ENCODE measurements at places on chromosomes 2 and 18.
A peak's percentile ranks its signal among the peaks of the same experiment; 100 is the strongest.

DNA sequence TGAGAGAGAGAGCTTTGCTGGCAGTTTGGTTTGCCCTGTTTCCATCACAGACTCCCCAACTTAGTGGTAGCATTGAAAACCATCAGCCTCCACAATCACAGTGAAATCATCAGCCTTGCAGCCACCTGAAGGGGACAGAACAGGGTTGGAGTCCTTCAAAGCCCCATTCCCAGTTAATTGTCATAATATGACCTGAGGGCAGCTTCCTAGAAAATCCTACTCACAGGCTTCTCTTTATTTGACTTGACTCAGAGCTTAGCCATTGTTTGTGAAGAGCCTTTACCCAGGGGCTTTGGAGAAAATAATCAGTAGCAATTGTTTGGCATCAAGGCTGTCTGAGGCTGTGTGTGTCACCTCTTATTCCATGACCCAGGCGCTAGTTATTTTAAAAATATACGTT is 308.7 kb downstream of the CBLN2 start:
- no peak for DNase-seq

DNA sequence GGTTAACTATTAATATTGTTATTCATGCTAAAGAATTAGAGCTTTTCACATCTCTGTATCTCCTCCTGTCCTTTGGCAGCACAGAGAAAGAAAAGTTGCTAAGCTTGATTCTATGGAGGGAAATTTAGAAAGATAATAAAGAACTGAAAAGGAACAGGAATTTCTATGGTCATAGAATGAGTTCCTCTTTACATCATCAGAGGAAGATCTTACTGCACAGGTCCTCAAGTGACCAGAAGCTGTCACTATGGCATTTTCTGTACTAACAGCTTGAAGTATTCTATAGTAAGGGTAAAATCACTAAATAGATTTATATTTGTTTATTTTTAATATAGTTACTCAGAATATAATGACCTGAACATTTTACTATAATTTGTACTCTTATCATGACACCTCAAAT is 6.0 kb upstream of the PRKD3 start:
- no peak for DNase-seq

DNA sequence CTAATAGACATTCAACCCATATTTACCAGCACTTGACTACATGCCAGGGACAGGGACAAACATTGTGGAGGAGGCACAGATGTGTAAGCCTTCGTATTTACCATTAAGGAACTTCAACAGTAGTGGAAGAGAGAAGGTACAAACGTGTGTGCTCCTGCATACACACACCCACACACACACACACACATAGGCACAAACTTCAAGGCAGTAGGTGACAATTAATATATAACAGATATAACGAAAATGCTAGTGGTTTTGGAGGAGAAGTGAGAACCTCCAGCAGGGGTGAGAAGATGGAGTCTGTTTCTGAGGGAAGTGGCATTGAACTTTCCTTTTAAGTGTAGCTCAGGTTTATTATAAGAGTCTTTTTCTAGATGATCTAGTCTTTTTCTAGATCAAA is 231.1 kb downstream of the SETBP1 start:
- DNase-seq, result no peak

DNA sequence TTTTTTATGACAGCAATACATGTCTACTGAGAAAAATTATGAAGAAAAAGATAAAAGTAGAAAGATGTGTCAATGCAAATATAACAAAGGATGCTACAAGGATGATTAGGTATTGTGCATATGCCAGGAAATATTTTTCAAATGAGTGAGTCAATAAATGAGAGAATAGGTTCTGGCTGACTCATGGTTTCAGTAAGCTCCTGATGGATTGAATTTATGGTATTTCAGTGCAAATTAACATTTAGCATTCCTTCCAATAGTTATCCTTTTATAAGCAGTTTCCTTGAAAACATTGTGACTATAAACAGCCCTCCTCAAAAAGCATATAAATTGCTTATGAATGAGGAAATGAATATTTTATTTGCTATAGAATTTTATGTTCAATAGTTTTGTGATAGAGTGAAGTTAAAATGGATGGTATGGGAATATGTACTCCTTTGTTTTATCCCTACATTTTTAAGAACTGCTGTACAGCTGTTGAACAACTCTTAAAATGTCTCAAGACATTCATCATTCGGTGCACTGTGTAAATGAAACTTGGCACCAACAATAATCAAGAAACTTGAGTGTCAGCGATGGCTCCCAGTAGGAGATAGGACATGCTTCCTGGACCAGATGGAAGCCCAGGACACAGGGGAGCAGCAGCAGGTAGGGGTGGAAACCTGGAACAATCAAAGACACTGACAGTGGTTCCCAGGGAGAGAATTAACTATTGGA is 144.7 kb downstream of the PMAIP1 start:
- DNase-seq, result no peak

- no peak for DNase-seq
These were observed 324.3 kb upstream of the MEIS1 start for GRCh38 chr2:66110608-66111007.

GRCh38 chr2:127643439-127644065 is 2.4 kb upstream of the GPR17 start:
- no peak for DNase-seq

DNA sequence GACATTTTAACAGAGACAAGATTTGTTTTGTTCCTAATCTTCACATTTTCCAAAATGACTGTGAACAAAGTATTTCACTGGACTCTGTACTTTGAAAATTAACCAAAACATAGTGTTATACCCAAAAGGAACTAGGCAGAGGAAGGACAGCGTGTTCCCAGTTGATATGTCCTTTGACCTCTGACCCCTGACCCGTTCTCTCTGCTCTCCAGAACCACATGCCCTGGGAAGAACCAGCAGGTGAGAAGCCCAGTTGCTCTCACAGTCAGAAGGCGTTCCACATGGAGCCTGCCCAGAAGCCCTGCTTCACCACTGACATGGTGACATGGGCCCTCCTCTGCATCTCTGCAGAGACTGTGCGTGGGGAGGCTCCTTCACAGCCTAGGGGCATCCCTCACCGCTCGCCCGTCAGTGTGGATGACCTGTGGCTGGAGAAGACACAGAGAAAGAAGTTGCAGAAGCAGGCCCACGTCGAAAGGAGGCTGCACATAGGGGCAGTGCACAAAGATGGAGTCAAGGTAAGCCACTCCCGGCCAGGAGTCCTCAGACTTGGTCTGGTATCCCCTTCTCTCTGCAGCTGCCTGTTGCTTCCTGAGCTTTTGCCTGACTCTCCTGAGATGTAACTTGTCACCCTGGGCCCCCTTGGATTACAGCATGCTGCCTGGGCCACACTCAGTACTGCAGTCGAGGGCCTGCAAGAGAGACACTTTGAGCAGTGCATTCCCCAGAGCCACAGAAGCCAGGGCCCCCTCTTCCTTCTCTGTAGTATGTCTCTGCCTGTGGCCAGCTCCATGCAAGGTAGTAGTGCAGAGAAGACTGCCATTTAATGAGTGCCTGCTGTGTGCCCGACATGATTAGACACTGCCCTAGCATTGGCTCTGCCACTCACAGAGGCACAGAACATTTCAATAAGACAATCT is 94.3 kb downstream of the ARHGEF4 start:
- no peak for DNase-seq

DNA sequence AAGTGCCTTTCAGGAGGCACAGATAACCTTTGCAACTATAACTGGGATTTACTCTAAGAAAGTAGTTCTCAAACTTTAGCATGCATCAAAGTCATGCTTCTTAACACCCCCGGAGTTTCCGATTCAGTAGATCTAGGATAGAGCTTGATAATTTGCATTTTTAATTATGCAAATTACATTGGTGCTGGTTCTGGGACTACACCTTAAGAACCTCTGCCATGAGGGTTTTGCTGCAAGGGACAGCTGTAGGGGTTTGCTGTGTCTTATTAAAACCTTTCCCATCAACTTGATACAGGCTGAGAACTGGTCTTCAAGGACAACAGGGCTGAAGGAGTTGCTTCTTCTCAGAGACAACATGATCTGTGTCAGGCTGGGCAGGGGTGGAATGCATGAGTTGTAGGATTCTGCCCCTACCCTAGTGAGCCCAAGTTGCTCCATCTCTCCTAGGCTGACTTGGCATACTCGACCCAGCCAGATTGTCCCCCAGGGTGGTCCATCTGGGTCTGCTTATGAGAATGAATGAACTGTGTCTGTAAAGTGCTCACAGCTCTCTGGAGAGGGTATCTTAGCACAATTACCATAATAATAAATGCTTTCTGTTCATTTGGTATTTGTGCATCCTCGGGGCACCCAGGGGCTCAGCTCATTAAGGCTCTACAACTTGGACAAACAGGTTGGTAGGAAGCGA is 232.7 kb downstream of the CLIP4 start:
- DNase-seq, result no peak

- no peak for DNase-seq
These were observed 35.6 kb downstream of the FAM124B start for GRCh38 chr2:224366267-224366844.

- peak; percentile 18 for DNase-seq
These were observed 327.9 kb downstream of the LPIN1 start for GRCh38 chr2:12074126-12074844.

DNA sequence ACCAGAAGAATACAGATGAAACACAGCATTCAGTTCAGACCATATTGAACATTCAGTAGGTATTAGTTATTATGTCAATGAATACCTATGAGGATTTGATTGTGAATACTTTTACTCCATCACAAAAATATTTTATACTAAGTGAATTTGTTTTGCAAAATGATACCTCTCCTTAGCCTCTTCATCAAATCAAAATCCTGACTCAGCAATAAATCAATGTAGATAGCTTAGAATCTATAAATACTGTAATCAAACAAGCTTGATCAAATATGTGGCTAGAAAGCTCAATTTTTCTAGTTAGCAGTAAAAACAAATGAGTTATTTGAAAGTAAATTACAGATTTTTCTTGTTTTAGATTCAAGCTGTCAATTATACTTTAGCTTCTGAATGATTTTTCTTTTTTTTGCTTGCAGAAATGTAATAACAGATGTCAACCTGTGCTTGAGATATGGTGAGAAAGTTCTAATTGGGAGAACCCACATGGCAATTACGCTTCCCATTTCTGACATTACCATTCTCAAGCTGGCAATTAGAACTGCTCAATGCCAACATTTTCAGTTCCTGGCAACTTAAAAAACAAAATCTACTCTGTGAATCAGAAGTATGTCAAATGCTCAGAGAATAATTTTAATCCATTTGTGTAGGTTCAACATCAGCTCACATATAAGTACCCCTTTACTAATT is 109.6 kb downstream of the PRELID3A start:
- no peak for DNase-seq

- no peak for DNase-seq
These were observed 92.9 kb downstream of the ZEB2 start for GRCh38 chr2:144426981-144427479.

DNA sequence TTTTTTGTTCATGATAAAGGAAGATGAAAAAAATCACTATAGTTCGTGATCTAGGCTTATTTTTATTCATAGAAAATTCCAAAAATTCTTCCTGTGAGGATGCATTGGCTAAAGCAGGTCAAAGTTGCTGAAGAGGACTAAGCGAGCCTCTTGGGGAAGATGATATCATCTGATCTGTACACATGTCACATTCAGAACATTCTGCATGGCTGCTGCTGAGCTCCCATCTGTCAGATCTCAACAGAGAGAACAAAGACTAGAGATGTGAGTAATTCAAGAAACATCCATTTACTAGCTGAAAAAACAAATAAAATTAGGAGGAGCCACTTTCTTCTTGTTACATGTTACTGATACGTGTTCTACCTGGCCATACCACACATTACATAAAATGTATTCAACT is 518.6 kb upstream of the FSIP2 start:
- no peak for DNase-seq

DNA sequence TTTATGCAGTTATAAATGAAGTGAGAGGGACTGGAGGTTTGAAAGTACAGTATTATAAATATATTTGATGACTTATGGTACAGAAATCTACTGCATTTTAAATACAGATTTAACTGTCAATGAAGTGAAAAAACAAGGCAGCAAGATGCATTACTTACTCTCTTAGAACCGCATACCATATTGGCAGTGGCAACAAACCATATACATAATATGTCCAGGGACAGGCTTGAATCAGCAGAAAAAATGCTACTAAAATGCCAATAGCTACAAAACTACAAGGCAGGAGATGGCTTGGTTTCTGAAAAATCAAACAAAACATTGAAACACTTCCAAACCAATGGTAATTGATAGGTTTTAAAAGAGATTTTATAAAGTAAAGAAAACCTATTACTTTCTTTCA is 77.2 kb downstream of the PIGN start:
- DNase-seq, result no peak

DNA sequence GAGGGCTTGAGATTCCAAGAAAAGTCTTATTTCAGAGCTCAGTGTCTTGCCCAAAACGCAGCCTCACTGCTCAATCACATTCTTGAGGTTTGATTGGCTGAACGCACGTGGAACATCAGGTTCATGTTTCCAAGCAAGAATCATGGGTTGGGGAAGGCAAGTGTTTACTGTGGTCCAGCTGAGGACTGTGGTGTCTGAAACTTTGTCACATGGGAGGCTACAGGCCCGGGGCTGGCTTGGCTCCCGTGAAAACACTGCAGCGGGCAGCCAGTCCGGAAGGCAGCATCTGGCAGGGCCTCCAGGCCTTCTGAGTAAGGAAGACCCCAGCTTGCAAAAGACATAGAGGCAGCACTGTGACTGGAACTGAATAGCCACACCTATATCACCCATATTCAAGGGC is 84.7 kb downstream of the POLR1A start:
- no peak for DNase-seq

DNA sequence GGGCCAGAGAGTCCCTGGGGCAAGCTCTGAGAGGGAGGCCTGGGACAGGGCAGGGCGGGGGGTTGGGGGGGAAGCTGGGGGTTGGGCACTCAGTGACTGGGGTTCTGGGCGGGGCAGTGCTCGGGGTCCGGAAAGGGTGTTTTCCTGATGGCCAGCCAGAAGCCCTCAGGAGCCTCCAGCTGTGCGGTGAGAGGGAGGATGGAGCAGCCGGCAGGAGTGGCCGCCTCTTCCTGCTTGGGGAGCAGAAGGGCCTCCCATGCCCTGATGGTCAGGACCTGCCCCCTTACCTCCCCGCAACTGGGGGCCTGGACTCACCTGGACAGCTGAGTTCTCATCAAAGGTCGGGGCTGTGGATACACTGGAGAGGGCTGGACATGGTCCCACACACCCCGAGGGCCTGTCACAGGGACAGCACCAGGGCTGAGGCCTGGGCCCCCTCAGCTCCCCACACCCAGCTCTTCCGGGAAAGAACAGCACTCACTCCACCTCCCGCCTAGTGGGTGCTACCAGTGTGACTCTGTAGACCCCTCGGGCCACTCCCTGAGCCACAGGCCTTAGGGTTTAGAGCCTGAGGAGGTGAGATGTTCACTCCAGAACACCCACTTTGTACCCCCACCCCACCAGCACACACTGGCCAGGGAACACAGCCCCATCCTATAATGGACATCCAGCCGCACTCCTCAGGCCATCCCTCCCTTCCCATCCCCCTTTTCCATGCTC is 6.7 kb downstream of the SFTPB start:
- DNase-seq, result no peak

DNA sequence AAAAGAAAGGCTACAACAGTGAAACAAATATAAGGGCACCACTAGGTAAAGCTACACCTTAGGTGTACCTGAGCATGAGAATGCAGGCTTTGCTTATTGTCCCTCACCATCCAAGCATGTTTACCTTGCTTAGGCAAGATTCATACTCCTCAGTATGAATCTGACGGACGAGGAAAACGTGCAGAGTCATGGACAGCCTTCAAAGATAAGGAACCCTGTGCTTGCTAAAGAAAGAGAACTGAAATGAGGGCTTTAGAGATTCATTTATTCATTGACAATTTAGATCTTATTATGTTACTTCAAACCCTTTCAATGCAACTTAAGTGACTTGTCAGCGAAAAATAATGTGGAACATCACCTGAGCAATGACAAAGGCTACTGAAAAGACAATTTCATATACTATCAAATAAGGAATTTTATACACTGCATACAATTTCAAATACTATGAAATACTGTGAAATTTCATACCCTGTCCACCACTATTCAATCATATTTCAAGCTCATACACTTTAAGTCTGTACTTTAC is 21.7 kb downstream of the CLASP1 start:
- DNase-seq, result no peak

All from effector memory CD4-positive, alpha-beta T cell (primary cell).